ENCODE measurements at places on chromosomes 2 and 18.

- DNase-seq = no peak
These were observed 107.8 kb upstream of the ZNF521 start for GRCh38 chr18:25459814-25460213.

GRCh38 chr2:86372641-86373502 is 35.4 kb upstream of the REEP1 start:
- peak; percentile 40 for DNase-seq

- DNase-seq = no peak
These were observed 39.4 kb downstream of the MAP2 start for GRCh38 chr2:209463226-209463625.

DNA sequence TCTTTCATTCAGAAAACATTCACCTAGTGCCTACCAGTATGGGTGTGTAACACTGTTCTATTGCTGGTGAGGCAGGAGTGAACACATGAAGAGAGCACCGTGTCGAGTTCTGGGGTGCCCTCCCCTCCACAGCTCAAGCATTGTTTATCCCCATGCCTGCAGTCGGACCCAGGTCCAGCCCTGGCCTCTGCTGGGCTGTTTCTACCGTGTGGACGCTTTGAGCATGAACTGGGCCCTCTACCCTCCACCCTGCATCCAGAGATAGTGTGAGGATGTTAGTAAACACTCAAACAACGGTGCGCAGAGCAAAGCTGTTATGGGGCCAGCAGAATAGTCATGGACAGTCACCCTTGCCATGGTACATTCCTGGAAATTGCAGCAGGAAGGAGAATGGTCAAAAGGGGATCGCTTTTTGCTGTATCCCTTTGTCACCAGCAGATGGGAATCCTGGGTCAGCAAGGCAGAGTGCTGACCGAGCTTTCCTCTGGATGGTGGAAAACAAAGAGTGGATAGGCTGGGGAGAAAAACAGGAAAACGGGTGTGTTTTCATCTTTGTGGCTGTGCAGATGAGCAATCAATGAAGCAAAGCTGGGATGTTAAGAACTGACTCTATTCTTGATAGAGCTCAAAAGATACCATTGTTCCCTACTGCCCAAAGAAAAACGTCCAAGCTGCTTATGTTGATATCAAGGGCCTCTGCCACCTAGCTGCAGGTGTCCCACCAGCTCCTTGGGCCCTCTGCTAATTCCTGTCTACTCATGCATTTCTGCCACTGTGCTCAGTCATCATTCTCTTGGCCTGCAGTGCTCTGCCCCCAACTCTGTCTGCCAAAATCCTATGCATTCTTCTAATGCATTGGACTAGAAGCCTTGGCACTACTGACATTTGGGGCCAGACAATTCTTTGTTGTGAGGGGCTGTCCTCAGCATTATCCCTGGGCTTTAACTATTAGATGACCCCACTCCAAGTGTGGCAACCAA is 38.7 kb downstream of the REEP1 start:
- peak; percentile 53 for DNase-seq
